ENCODE measurements at places on chromosomes 11 and 22. TPM values are rescaled to one million over a fixed set of nuclear protein-coding genes. Genes with fewer than 3 reads are reported as not detected.
A peak's percentile ranks its signal among the peaks of the same experiment; 100 is the strongest.

GRCh38 chr22:49518436-49518970, 309.2 kb downstream of the BRD1 start:
- DNase-seq: no peak

Gene PATE2
- total RNA-seq: not detected

- DNase-seq: no peak
Observed at GRCh38 chr11:35950082-35950481, 6.2 kb downstream of the LDLRAD3 start.

Gene KCNK4
- 0.52 TPM for total RNA-seq

DNA sequence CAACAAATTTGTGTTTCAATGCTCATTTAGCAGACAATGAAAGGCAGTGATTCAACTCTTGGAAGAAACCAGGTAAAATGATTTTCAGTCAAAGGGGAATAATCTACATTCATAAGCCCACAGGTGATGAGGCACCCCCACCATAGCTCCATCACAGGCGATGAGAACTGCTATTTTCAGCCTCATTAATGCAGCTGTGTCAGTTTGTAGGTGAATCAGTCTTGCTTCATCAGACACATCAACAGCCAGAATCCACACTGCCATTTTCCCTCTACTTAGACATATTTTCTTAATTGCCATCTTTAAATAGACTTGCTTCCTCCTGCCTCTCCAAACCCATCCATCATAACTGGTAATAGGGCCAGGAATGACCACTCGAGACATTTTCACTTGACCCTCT, 701.0 kb downstream of the OPCML start:
- DNase-seq: no peak

- DNase-seq: peak; percentile 75
Observed at GRCh38 chr22:21587803-21588611, 20.5 kb downstream of the UBE2L3 start.

Gene APLNR
- 0.07 TPM for total RNA-seq

DNA sequence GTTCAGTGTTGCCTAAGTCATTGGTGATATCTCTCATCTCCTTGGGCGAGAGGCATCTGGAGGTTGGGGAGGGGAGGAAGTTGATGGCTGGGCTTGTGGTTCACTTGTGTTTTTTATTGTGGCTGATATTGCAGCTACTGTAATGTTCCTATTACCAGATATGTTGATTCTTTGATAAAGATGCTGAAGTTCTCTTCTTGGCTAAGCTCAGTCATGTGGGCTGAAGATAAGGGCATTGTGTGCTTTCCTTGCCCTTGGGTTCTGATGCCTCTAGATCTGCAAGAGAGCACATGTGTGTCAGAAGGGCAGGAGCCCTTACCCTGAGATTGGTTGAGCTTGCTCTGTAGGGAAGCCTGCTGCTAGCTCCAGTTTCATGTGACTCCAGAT, 12.0 kb downstream of the STX3 start:
- DNase-seq: no peak

- DNase-seq: peak; percentile 50
Observed at GRCh38 chr11:2932850-2933251, 3.6 kb upstream of the PHLDA2 start.

GRCh38 chr22:46072110-46072881, 78.0 kb upstream of the PPARA start:
- no peak for DNase-seq
